ENCODE measurements at places on chromosomes 3 and 15.

- DNase-seq = no peak
Measured at GRCh38 chr3:51705276-51706020, 1.4 kb upstream of the GRM2 start.

DNA sequence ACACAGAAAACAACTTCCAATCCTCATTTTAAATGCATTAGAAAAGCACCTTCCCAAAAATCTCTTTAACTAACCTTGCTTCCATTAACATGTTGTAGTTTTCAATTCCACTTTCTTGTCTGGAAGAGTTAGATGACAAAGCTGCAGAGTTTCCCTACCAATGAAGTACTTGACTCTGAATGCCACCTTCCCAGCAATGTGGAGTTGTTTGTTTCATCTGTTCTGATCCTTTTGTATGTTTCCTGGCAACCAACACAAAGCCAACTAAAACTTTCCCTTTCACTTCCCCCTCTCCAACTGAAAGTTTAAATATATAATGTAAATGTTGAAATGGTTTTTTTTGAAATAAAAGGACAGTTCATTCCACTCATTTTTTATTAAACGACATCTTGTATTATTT is at the start of gene WDR49:
Gene WDR49, minus strand, starts transcription at position 183 of the 400 bp plus-strand sequence. CDS start 517 bp downstream, outside the sequence.
- no peak for DNase-seq

- DNase-seq = no peak
Measured at GRCh38 chr3:124385996-124386395, 344.3 kb upstream of the UMPS start.

- DNase-seq = no peak
Measured at GRCh38 chr3:51706788-51707731, at the start of gene GRM2. TSS of gene GRM2 (plus strand) at chr3:51707068. CDS start at chr3:51708984, 1,916 bp downstream.

GRCh38 chr3:144369129-144369879 is 397.7 kb downstream of the DIPK2A start:
- DNase-seq = no peak

DNA sequence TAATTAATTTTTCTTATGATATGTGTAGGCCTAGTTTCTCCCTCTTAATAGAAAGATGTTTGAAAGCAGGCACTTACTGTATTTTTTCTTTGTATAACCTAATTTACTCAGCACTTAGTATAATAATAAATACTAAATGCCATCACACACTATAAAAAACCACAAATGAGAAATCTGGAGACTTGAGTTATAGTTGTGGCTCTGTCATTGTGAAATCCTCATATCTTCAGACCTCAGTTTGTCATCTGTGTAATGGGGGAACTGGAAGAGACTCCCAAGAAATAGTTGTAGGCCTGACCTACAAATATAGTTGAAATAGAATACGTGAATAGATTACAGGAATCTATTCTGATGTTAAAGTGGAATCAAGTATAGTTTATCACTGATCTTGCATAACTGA is 287.6 kb upstream of the DPH6 start:
- no peak for DNase-seq

DNA sequence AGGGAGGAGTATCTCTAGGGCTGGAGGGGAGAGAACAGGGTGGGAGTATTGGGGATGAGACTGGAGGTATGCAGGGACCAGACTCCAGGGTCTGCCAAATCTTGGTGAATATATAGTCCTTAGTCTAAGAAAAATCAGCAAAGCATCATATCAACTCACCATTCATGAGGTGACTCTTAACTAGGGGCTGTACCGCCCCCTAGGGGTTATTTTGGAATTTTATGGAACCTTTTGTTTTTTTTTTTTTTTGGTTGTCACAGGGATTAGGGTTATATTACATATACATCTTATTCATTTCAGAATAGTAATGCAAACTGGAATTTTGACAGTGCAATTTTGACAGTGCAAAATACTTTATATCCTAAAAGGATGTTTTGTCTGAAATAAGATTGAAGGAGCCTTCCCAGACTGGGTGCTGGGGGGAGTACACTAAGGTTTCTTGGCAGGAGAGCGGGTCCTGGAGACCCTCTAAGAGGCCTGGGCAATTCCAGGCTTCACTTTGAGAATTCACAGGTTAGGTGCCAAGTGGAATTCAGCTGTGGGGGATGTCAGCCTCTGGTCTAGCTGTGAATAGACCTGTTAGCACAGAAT is 7.5 kb downstream of the CMTM7 start:
- DNase-seq = no peak

GRCh38 chr3:134477938-134478337 is 7.8 kb downstream of the ANAPC13 start:
- no peak for DNase-seq

- no peak for DNase-seq
Measured at GRCh38 chr3:144480416-144480919, 508.8 kb downstream of the DIPK2A start.

DNA sequence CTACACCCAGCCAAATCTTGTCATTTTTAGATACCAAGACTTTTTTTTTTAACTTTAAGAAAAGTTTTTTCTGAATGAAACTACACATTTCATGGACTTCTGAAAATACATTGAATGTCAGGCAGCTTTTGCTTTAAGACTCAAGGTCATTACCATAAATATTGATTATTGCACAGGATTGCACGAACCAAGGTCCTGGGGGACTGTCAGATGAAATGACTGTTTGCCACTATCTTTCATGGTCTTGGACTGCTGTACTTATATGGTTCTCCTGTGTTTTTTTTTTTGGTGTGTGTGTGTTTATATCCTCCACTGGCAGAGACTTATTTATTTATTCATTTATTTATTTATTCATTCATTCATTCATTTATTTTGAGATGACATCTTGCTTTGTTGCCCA is 6.9 kb upstream of the MYO1E start:
- DNase-seq = no peak

DNA sequence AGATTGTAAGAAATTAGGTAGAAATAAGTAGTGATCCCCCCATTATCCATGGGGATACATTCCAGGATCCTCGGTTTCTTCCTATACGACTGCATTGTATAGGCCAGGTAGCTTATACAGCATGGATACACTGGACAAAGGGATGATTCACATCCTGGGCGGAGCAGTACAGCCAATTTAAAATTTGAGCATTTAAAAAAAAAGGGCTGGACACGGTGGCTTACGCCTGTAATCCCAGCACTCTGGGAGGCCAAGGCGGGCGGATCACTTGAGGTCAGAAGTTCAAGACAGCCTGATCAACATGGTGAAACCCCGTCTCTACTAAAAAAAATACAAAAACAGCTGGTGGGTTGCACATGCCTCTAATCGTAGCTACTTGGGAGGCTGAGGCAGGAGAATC is 976 bp upstream of the ARGFX start:
- DNase-seq = no peak

DNA sequence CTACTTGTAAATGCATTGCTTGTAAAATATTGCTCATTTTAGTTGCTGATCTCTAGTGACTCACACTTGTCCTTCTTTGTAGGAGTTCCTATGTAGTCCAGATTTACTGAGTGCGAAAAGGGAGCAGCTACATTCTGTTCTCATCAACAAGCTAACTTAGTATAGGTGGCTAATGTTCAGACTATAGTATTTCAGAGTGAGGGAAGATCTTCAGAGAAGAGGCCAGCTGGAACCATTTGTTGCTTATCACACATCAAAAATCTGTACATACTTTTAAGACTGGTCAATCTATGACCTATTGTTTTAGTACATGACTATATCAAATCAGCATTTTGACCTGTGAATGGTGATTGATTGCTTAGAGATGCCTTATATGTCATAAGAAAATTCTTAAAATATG is 71.3 kb upstream of the THSD4 start:
- no peak for DNase-seq

DNA sequence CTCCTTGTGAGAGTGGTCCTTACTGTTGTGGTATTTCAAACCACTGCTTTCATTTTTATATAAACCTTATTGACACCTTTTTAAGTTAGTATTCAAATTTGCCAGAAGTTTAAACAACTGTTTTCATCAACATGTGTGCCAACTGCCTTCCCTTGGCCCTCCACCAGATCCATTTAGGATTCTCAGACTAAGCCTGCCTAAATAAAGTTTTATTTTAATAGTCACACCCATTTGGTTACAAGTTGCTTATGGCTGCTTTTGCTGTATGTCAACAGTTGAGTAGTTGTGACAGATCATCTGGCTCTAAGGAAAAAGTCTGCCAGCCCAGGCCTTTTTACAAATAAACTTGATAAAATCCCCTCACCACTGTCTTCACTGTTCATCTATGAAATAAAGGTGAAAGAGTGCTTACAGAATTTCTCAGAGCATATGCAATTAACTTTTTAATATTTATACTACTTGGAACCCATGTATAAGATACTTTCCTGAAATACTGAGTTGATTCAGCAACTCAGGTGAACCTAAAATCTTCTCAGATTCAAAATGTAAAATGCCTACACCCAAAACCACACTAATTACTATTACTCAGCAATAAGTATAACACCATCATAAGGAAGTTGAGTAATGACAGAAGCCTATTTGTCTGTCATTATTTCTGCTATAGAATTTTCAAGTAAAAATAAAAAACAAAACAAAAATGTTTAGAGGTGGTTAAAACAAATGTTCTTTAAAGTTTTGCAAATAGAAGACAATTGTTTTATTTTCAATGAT is 35.1 kb downstream of the PEAK1 start:
- no peak for DNase-seq

DNA sequence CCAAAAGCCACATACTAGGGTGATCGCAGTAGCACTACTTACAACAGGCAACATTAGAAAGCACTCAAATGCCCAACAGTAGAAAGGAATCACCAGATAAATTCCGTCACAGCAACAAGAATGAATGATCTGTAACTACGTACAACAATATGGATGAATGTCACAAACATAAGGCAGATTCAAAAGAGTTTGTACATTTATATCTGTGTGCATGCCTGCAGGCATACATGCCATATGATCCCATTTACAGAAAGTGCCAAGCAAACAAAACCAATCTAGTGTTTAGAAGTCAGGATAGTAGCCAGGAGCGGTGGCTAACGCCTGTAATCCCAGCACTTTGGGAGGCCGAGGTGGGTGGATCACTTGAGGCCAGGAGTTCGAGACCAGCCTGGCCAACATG is 3.5 kb downstream of the IL17RB start:
- no peak for DNase-seq

GRCh38 chr15:61871926-61872522 is 188.2 kb downstream of the VPS13C start:
- DNase-seq = no peak

GRCh38 chr3:68751888-68752287 is 180.5 kb downstream of the TAFA4 start:
- DNase-seq = no peak

DNA sequence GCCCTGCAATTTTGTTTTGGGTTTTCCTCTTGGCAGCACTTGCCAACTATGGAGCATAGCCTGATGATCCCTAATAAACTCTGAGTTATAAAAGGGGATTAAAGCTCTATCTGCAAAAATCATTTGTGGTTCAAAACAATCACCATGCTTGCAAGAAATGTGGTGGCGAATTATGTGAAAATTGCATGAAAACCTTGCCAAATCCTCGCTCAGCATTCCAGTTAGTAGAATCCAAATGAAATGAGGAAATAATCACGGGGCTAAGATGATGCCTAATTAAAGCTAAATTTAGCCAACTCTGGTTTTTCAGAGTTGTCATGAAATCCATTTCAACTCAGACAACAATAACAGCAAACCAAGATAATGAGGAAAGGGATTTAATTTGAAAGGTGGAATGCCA is 73.0 kb upstream of the PROK2 start:
- DNase-seq = no peak

GRCh38 chr3:16286751-16287543 is 21.9 kb downstream of the OXNAD1 start:
- no peak for DNase-seq

DNA sequence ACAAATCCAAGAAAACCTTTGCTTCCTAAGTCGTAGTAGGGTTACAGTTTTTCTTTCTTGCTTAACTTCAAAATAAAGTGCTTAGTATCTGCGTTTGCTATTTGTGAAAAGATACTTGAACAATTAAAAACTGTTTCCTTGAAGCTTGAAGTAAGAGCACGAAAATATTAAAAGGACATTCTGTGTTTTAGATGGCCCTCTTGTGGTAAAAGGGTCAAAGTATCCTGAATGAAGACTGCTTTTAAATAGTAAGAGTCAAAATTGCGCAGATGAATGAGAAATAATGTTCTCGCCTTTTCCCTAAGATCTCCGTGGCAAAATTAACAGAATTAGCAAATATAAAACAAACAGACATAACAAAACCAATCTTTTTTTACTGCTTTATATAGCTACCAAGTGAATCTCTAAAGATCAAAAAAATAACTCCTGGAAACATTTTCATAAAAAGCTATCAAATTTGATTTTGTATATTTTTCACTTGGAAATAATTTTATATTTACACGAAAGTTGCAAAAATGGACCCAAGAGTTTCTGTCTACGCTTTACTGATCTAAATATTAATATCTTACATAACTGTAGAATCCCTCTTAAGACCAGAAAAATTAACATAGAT is 175.4 kb downstream of the MBNL1 start:
- DNase-seq = no peak

GRCh38 chr3:148642214-148642613 is 55.5 kb upstream of the AGTR1 start:
- DNase-seq = no peak

GRCh38 chr3:158560979-158561378 is 10.0 kb upstream of the MLF1 start:
- no peak for DNase-seq

- no peak for DNase-seq
Measured at GRCh38 chr3:180253283-180253682, 216.5 kb upstream of the PEX5L start.

- no peak for DNase-seq
Measured at GRCh38 chr3:189937302-189938127, 183.2 kb downstream of the P3H2 start.

GRCh38 chr3:16148783-16149182 is 25.7 kb upstream of the GALNT15 start:
- no peak for DNase-seq

- DNase-seq = no peak
Measured at GRCh38 chr3:177528306-177529070, 331.2 kb upstream of the TBL1XR1 start.

- no peak for DNase-seq
Measured at GRCh38 chr3:184405075-184406030, 25.5 kb downstream of the CHRD start.

GRCh38 chr15:25863111-25863967 is at the start of gene ATP10A:
TSS of gene ATP10A (minus strand) at chr15:25863327. CDS start at chr15:25863096, 231 bp downstream.
- no peak for DNase-seq

DNA sequence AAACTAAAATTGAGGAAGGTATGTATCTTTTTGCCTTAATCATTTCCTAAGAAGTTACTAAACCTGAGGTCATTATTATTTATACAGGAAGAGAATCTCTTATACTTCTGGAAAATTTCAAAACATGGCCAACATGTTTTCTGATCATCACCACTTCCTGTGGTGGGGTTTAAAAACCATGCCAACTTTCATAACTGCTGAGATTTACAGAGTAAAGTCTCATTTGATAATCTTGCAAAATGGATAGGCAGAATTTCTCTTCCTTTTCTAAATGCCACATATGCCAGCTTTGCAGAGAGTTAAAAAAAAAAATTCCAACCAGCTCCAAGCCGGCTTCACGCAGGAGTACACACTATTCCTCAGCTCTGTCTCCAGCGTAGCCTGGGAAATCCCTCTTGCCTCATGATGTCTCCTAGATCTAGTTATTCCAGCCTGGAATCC is 124.3 kb upstream of the SPRED1 start:
- no peak for DNase-seq

- no peak for DNase-seq
Measured at GRCh38 chr3:64073158-64073761, 50.0 kb upstream of the PSMD6 start.
